ENCODE measurements at places on chromosomes 12 and 14.

- no peak for DNase-seq
Observed at GRCh38 chr12:31966558-31967205, 7.5 kb downstream of the RESF1 start.

GRCh38 chr14:93056840-93057585 is 58.7 kb downstream of the ITPK1 start:
- no peak for DNase-seq

DNA sequence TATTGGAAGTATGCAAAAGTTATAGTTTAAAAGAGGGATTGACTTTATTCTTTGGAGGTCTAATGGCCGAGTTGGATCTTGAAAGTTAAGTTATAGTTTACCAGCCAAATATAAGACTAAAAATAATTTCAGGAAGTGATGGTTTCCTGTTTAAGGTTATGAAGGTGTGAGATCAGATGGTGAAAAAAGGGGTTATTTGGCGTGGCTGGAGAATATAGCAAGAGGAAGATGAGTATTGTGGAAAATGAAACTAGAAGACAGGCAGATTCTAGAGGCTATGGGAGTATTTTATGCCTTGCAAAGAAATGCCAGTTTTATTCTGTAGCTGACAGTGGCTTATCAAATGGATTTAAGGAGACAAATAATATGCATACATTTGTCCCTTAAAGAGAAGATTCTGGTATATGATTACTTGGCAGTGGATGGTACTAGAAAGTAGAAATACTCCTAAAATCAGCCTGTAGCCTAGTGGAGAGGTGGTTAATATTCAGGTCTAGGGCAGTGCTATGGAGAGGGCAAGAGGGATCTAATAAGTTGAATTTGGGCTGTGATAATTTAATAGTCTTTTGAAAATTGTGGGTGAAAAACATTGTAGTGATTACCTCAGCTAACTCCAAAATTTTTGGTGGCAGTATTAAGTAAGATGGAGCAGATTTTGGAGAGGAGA is 1091.8 kb upstream of the ATXN7L3B start:
- DNase-seq = no peak

GRCh38 chr14:60753264-60754119 is 18.9 kb downstream of the MNAT1 start:
- DNase-seq = no peak

DNA sequence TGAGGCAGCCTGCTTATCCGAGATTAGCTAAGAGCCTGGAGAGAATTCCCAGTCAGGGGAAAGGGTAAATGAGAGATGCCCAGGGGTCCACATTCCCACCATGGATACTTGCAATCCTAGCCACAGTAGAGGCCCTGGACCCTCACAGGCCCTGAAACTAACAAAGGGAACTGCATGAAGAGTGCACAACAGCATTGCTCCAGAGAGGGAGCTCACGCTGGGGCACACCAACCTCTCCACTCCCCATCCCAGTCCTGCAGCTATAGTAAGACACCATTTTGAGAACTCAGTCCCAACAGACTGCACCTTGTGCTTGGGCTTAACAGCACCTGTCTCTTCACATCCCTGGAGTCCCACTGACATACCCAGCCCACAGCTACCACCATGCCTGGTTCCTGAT is 30.5 kb downstream of the CEP83 start:
- no peak for DNase-seq

DNA sequence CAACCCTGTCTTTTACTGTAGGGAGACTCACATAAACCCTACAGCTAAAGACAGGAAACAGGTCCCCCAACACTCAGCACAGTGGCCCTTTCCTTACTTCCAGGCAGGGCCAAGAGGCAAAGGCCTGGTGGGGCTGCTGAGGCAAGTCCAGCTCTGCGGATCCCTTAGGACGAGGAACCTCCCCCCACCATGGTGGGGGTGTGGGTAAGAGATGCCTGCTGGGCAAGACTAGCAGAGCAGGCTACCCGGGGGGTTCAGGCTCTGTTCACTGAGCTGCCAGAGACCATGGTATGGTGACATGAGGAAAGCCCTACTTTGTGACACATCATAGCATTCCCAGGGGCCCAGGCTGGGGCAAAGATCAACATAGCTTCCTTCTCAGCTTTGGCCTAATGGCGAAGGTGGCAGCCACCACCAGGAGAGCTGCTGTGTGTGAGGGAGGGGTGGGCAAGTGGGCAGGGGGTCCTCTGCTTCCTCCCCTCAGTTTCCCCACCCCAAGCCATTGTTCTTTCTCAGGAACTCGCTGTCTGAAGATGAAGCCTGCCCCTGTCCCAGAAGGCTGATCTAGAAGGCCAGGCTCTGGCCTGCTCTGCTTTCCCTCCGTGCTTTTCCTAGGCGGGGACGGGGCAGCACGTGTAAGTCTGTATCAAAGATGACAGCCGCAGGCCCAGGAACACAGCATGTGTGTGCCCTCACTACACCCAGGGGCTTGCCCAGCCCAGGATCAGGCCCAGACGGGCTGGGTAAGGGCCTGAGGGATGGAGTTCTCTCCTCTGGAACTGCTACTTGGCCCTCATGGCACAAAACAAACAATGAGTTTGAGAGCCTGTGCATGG is 10.1 kb upstream of the TINF2 start:
- DNase-seq = no peak

GRCh38 chr12:4108803-4109345 is 164.7 kb upstream of the CCND2 start:
- DNase-seq = no peak

GRCh38 chr12:52862023-52862422 is 13.2 kb upstream of the KRT78 start:
- DNase-seq = no peak

DNA sequence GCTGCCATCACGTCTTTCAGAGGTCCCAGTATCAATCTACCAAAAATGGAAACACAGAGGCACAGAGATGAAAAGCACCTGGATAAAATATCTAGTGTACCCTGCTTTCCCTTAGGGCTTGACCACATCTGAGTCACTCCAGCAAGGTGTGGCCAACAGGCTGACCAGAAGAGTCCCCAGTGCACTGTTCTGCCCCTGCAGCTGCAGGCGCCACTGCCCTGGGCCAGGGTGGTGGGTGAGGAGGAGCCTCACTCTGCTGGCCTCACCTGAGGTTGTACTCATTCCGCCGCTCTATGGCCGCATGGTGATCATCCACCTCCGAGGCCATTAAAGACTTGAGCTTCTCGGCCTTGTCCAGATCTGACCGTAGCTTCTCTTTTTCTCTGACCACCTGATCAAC is 60.4 kb downstream of the NIN start:
- no peak for DNase-seq

GRCh38 chr12:106840243-106840642 is 65.8 kb downstream of the RIC8B start:
- peak; percentile 89 for DNase-seq

GRCh38 chr14:100486025-100486828 is 101.0 kb downstream of the BEGAIN start:
- peak; percentile 30 for DNase-seq

DNA sequence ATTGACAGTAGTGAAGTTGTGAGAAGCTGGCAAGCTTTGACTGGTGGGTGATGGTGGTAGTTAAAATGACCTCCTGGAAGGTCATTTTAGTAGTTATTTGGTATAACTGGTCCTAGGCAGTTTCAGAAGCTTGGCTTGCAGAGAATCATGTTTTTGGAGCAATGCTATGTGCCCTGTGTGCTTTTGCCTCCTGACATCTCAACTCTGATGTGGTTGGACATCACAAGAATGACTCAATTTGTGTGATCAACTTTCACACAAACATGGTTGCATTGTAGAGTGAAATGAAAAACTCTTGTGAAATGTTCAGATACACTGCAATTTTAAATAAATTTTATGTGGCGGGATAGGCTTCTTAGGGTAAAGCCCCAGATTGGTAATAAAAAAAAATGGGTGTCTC is 8.3 kb upstream of the ABCD2 start:
- no peak for DNase-seq

DNA sequence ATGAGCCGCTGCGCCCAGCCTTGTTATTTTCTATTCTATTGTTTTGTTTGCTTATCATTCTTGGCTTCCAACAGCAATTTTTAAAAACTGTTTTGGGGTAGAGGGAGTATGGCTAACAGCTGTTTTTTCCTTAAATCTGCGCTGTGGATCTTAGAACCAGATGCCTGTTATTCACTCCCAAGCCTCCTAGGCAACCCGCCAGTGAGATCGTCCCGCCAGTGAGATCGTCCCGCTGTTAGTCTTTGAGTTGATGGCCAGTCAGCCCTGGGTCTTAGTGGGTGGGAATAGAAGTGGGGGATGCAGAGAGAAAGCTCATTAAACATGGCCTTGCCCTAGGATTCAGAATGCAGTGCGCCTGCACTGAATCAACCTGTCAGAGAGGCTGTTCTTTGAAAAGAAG is 67.3 kb upstream of the BICD1 start:
- DNase-seq = no peak

DNA sequence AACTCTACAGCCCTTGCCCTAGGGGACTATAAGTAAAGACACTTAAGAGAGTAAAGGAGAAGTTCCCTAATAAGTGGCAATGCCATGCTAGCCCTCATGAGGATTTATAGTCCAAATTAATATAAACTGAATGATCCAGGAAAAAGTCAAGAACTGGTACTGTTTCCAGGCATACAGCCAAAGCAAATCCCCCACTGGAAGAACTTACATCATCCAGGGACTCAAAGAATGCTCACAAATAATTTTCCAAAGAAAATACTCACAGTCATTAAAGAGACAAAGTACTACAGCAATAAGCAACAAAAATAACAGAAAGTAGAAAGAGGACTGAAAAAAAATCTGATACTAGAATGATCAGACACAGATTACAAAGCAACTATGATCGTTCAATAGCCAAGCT is 79.7 kb upstream of the RAP1B start:
- DNase-seq = no peak

- no peak for DNase-seq
Observed at GRCh38 chr14:22597265-22597664, 835 bp upstream of the ABHD4 start.

DNA sequence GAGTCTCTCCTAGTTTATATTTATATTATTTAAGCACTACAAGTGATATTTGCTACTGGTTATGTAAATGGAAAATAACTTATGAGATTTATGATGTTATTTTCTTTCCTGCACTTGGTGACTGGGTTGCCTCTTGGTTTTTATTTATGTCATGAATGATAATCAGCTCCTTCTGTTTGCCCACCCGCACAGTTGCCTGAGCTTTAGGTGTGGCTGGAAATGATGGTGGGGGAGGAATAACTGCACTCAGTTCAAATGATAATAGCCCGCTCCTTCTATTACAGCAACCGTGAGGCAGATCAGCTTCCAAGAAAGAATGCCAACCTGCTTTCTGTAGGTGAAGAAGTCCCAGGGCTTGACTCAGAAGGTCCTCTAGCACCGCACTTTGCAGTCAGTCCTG is 190.2 kb upstream of the CAND1 start:
- no peak for DNase-seq

DNA sequence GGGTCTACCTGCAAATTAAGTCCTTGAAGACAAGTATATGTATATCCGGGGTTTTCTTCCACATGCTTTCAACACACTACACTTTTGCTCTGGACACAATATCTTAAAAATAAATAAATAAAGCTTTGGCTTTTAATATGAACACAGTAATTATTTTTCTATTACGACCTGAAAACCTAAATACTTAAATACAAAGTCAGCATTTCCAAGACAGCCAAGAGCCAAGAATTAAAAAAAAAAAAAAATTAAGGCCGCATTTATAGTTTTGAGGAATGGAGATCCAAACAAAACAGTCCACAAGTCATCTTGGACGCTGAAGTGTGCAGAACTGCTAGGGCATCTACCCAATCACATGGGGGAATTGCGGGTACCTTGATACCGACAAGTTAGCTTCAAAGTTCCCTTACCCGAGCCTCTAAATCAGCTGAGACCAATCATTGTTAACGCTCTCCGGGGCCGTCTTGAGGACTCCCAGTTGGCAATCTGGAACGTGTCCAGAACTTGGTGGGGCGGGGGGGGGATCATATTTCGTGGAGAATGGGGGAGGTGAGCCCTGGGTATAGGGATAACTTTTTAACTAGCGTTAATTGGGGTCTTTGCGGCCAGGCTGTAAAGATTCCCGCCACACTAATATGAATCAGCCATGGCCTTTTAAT is 731 bp upstream of the PCNX4 start:
- peak; percentile 1 for DNase-seq

- no peak for DNase-seq
Observed at GRCh38 chr12:109804820-109805761, 28.1 kb downstream of the TRPV4 start.

GRCh38 chr12:12817616-12818015 is 4.5 kb downstream of the DDX47 start:
- DNase-seq = no peak

- no peak for DNase-seq
Observed at GRCh38 chr14:74535756-74536325, 42.3 kb downstream of the ISCA2 start.

DNA sequence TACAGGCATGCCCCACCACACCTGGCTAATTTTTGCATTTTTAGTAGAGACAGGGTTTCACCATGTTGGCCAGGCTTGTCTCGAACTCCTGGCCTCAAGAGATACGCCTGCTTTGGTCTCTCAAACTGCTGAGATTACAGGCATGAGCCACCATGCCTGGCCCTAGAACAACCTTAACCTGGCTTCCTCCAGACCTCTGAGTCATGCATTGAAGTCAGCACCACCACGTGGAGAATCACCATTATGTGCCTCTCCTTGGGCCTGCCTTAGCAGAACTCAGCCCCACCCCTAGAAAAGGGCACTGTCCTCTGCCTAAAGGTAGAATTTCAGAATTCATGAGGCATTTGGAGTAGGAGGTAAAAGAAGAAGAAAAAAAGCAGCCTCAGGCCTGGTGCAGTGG is 49.0 kb downstream of the LIMA1 start:
- DNase-seq = no peak

DNA sequence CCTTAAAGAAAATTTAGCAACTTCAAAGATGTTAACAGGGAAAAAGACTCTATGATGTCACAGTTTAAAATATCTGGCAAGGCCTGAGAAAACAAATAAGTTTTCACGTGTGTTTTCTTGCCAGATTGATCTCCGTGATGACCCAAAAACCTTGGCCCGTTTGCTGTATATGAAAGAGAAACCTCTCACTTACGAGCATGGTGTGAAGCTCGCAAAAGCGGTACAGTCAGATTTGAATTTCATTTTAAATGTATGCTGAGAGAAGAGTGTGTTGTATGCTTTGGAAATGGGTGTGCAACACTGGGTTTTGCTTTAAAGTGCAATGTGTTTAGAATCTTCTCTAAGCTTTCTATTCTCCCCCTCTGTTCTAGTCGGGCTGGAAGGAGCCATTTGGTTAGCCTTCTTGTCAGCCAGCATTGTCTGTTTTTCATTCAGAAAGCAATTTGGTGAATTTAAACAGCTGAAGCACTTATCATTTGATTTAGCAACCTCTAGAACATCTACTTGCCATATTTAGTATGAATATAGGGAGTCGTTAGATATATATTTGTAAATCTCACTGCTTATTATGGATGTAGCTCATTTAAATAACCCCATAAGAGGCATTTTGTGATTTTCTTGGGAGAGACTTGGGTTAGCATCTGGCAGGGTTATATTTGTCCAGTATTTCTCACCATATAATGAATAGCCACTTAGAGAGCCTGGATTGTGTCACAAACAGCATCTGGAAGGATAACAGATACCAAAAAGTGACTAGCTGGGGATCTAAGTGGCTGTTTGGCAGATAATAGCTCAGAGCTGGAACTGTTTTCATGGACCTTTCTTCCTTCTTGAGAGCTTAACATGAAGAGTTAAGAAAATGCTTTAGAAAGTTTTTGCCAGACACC is 35.5 kb downstream of the GPHB5 start:
- no peak for DNase-seq

GRCh38 chr12:39581592-39581991 is 38.0 kb downstream of the ABCD2 start:
- no peak for DNase-seq

GRCh38 chr14:66939409-66939808 is 249.8 kb upstream of the GARIN2 start:
- DNase-seq = no peak

Data from DMS153 (cell line).